Stimulated activated CD4-positive, alpha-beta T cell treated with anti-CD3 and anti-CD28 coated beads, Interleukin-4, amount 100 ng/mL, for 48 hours (primary cell): ENCODE measurements at places on chromosomes 2 and 18.

DNA sequence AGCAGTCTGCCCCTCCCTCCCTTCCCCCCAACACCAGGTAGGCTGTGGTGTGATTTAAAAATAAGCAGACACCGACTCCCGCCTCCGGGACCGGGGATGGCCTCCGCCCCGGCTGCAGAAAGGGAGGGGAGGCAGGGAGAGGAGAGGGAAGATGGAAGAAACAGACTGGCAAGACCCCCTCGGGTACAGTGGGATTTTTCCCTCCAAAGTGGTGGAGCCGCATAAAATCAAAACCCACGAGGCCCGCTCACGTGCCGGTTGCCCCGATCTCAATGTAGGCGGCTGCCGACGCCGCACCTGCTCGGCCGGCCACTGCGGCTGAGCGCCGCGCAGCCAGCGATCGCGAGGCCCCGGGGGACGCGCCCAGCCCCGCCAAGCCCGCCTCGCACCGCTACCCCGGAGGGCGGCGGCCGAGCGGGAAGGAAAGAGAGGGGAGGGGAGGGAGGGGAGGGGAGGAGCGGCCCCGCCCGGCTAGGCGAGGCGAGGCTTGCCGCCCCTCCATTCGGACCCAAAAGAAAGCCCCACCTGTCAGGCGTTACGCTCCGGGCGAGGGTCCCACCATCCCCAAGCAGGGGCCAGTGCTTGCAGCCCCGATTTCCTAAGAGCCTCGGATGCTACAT is 811 bp downstream of the ADD2 start:
- no peak for DNase-seq

- DNase-seq: no peak
Observed at GRCh38 chr2:46135228-46135855, 161.9 kb upstream of the EPAS1 start.

DNA sequence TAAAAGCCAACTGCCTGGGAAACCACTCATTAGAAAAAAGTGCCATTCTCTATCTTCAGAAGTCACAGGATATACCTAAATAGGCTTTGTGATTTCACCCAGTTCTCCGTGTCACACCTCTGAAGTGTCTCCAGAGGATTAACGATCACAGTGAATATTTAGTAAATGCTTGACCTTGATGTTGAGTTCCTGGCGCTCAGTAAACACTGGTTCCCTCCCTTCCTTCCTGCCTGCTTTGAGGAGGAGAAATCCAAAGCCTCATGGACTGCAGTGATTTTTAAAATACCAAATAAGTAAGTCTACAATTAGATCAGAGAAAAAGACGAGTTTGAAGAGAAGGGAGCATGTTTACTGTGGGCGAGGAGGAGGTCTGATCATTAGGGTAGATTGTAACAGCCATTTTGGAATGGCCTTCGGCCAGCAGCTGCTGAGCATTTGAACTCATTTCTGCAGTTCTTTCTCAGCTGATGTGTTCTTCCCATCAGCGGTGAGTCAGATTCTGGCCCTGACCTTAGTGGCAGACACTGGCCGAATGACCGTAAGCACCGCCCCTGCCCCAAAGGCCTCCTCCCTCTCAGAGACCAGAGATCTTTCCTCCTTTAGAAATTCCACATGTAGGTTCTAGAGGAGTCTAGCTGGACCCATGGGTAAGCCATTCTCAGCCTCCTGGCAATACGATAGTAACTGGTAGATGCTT is 62.1 kb upstream of the SLC16A14 start:
- DNase-seq: no peak

DNA sequence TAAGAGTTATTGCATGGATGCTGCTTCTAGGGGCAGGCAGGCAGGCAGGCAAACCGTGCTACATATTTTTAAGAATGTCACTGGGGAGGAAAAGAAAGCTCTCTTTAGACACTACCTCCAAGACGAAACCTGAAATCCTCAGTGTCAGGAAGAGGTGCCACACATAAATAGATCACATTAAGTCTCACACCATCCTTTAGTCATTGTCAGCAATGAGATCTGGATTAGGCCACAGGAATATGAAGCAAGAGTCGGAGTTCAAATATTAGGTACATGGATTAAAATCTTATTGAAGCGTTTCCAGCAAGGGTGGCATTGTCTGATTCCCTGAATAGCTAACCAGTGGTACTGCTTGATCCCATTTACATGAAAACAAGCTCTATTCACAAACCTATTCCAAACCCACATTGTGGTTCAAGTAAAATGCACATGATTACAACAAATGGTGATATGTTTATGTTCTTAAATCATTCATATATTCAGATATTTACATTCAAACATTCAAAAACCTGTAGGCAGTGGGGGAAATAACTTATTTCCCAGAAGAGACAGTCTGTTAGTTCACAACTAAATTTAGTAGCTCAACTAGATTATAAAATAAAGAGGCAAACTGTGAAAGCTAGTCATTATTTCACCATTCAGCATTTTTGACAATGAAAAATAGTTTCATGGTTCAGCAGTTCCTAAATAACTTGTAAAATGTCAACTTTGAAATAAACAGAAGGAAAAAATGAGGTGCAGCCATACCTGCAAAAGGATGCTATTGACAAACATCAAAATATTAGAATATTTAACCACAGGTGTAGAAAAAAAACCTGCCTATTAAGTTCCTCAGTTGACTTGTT is 195.4 kb upstream of the SIX3 start:
- no peak for DNase-seq

GRCh38 chr18:59219672-59220163 is at the start of gene GRP:
GRP (plus strand) TSS chr18:59220158; CDS start chr18:59220266, 108 bp downstream.
- no peak for DNase-seq

DNA sequence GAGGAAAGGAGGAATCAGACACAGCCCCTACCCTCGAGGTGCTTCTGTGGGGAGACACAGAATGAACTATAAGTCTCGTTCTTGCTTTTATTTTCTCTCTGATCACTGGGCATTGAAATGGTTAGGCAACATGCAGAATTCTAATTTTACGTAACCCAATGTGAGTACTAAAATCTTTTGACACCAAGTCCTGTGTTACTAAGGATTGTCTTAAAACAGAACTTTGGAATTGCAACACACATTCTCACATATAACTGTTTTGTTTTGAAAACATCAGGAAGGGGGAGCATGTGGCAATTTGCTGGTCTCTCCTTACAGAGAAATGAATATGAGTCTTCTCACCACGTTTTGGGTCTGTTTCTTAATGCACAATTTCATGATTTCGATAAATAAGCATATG is 23.6 kb upstream of the SULT1C4 start:
- DNase-seq: no peak

DNA sequence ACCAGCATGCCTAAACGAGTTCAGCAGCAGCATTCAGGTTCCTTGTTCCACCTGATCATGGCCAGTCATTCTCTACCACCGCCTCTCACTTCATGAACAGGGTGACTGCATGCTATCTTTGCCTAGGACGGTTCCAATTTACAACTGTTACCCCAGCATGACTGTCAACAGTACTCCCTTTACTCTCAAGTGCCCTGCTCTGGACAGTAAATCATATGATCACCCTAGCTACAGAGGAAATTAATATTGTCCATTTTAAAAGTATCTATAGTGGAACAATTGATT is 25.7 kb downstream of the MGAT4A start:
- DNase-seq: no peak

DNA sequence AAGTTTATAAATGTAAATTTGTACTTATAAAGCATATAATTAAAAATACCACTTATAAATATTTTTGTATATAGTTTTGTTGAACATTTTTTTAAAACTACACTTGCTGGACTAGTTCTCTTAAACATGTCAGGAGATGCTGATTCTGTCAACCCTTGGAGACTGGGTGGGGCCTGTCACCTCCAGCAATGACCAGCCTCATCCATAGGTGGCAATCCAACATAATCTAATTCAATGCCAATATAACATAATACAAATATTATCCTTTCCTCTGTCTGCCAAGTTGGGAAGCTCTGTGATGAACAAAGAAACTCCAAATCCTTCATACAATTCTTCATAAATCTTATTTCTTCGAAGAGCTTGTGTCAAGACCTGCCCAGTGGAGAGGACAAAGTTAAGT is 140.4 kb downstream of the RBMS1 start:
- DNase-seq: no peak

GRCh38 chr2:235046589-235046988 is 94.8 kb downstream of the SH3BP4 start:
- no peak for DNase-seq

- no peak for DNase-seq
Observed at GRCh38 chr2:2682700-2683342, 351.7 kb upstream of the MYT1L start.

DNA sequence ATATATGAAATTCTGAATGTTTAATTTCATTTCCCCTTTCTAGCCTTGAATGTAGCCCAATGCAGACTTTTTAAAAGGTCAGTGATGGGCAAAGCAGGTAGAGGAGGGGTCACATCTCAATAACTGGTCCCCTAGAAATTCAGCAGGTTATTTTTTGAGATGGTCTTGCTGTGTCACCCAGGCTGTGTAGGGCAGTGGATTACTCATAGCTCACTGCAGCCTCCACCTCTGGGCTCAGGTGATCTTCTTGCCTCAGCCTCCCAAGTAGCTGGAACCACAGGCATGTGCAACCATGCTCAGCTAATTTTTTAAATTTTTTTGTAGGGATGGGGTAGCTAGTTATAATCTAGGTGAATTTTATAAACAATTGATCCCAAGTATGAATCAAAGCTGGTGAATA is 8.8 kb downstream of the IAH1 start:
- DNase-seq: no peak

GRCh38 chr18:56284319-56284718 is 354.1 kb downstream of the TXNL1 start:
- no peak for DNase-seq

- no peak for DNase-seq
Observed at GRCh38 chr18:10736984-10737383, 211.2 kb downstream of the NAPG start.

DNA sequence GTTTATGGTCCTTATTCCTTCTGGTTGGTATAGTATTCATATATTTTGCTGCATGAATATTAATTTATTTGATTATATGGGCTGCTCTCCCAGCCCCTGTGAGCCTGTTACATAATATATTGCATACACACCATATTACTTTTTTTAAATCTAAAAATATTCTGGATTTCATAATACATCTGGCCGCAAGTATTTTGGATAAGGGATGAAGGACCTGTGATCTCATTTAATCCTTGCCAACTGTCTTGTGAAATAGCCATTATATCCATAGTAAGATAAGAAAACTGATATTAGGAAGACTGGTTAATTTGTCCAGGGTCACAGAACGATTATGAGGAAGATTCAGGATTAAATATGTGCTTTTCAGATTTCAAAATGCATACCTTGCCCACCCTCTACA is 433.6 kb downstream of the LPIN1 start:
- no peak for DNase-seq

GRCh38 chr2:197248623-197249022 is 62.0 kb downstream of the ANKRD44 start:
- no peak for DNase-seq

GRCh38 chr2:114537777-114538176 is 95.3 kb downstream of the DPP10 start:
- no peak for DNase-seq

- no peak for DNase-seq
Observed at GRCh38 chr2:10006236-10007161, 36.9 kb upstream of the KLF11 start.

- DNase-seq: no peak
Observed at GRCh38 chr2:25821225-25822056, 56.8 kb downstream of the ASXL2 start.

DNA sequence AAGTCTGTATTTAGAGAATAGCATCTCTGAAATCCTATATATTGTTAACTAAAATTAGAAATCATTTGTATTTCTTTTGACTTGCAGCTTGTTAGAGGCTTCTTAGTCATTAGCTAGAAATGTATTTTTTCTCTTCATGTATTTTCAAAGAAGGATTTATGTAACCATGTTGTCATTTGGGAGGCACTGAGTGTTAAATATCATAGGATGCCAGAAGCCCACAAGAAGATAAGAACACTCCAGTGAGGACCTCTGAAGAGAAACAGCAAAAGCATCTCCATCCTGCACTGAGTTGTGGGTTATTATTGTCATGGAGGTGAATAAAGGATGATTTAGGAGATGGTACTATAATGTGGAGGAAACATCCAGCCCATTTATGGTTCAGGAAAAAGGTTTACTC is 93.5 kb downstream of the UBE2E3 start:
- DNase-seq: no peak

DNA sequence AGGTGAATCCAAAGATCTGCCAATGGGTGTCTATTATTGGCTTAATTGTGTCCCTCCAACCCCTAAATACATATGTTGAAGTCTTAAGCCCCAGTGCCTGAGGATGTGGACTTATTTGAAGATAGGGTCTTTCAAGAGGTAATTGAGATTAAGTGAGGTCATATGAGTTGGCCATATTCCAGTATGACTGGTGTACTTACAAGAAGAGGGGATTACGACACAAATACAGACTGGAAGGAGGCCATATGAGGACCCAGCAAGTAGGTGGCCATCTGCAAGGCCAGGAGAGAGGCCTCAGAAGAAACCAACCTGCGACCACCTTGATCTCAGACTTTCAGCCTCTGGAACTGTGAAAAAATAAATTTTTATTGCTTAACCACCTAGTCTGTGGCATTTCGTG is 121.1 kb upstream of the FN1 start:
- no peak for DNase-seq
